ENCODE measurements at places on chromosomes 7 and 10. TPM values are rescaled to one million over a fixed set of nuclear protein-coding genes. Genes with fewer than 3 reads are reported as not detected.

The KEL gene
- 124 TPM for total RNA-seq

The TYW1B gene
- total RNA-seq: 11.3 TPM

The LUC7L2 gene
- total RNA-seq: 109 TPM

DNA sequence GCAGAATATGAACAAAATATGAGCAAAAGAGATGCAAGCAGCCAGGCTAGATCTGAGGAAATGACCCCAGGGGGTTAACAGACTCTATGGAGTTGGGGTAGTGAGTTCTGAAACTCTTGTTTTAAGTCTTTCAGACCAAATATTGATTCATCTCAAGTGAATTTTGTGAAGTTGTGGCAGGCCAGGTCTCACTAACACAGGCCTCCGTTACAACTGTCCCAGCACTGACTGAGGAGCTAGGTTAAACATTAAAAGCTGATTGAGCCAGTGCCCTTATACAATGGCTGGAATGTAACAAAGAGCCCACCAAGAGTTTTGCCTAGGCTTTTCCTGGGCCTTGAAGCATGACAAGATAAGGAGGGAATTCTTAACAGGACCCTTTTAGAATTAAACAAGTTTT is 192.3 kb upstream of the STK17A start:
- no peak for DNase-seq
- no peak overlapping the region for H3K4me3 ChIP-seq
- no peaks in the 10 kb centered on the region for H3K27me3 ChIP-seq
- H3K4me1 ChIP-seq: no peaks in the 10 kb centered on the region

GRCh38 chr10:100174699-100175677 is 10.8 kb downstream of the ERLIN1 start:
- DNase-seq: no peak
- no peak overlapping the region for H3K27ac ChIP-seq
- no peaks in the 10 kb centered on the region for H3K4me1 ChIP-seq
- no peak overlapping the region for H3K4me3 ChIP-seq
- no peaks in the 10 kb centered on the region for H3K36me3 ChIP-seq

DNA sequence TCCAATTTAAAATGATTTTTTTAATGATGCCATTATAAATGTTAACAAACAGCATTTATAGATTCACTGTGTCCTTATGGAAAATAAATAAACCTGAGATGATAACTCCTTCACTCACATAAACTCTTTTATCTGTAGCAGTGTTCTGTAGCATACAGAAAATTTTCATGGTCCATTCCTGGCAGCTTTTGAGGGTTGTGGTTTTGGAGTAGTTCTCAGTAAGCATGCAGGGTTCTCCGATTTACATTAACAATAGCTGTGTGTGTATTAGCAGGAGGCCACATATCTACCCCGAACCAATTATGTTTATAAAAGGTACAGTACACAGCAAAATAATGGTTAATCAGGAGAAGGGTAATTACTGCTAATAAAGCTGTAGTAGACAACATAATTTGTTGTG is 162.7 kb downstream of the CDCA7L start:
- no peaks in the 10 kb centered on the region for H3K36me3 ChIP-seq
- no peak overlapping the region for H3K27ac ChIP-seq
- no peaks in the 10 kb centered on the region for H3K27me3 ChIP-seq
- H3K4me3 ChIP-seq: no peak overlapping the region
- no peaks in the 10 kb centered on the region for H3K4me1 ChIP-seq
- DNase-seq: no peak

Data from testis (tissue), 5 donors.